AML-193 (cell line): ENCODE measurements at places on chromosomes 16 and 17.

DNA sequence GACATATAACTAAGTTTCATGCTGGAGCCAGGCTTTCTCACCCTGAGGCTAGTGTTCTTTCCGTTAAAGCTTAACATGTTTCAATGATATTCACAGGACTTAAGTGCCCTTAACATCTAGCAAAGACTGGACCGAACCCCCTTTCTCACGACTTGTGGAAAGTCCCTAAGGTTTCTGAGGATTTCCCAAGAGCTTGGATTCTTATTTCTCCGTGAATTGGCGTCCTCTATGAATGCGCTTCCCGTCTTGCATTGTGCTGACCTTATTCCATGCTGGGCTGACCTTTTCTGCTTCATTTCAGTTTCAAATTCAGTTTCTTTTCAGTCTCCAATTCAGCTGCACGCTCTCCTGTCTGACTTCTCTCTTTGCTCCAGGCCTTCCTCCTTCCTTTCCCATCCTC lies 206.4 kb downstream of the HS3ST3A1 start:
- DNase-seq, result no peak

GRCh38 chr16:47475786-47476185 lies 14.7 kb downstream of the PHKB start:
- no peak for DNase-seq

DNA sequence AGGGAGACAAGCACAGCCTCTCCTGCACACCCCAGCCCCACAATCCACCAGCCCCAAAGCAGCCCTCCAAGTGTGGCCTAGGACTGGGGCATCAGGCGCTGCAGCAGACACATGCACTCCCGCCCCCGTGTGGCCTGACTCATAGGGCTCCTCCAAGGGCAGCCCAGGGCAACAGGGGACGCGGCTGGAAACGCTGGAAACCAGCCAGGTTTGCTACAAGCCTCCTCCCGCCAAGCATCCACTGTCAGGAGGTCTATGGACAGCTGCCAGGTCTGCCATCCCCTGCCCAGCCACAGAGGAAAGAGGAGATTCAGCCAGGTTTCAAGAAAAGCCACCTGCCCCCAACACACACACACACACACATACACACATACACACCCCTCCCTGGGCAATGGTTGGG lies 25.8 kb downstream of the SRCIN1 start:
- DNase-seq, result peak; percentile 38

DNA sequence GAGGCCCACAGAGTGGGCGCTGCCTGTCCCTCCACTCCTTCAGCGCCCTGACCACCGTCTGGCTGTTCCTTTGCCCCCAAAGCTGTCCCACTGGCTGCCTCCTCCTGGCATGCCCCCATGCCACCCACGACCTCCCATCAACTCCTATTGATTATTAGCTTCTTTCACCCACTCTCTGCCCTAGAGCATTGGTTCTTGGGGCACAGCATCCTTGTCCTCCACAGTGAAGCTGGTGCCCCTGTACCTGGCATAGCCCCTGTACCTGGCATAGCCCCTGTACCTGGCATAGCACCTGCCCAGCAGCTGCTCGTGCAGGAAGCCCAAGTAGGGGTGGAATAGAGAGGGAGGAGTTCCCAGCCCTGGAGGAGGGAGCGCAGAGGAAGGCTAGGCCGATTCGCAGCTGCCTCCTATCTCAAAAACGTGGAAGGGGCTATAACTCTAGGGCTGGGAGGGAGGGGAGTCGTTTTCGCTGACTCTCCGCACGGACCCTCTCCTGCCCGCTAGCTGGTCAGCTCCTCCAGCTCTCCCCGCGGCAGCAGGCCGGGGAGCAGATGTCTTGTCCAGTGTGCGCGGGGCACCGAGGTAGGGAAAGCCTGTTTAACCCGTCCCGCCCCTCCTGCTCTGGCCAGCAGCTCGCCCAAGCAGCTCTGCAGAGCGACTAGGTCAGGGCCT lies 5.7 kb upstream of the ACTG1 start:
- no peak for DNase-seq

DNA sequence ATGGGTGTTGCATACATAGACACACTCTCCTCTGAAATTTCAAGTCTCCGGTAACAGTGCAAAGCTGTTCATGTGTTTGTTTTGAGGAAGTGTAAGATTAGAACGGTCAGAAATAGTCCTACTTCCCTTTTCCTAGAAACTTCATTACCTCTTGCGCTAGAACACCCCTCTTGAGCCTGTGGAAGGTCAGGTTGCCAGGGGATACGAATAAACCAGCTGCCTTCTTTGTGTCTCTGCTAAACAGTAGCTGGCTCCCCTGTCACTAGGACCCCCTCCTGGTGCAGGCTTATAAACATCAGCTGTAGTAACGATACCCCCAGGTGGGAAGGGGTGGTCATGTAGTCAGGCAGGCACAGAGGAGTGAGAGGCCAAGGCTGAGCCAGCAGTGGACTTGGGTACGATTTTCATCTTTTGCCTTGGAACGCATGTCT lies 113.4 kb upstream of the RCVRN start:
- peak; percentile 88 for DNase-seq

- DNase-seq, result no peak
These were observed 140.9 kb upstream of the WSB1 start for GRCh38 chr17:27153005-27153404.

DNA sequence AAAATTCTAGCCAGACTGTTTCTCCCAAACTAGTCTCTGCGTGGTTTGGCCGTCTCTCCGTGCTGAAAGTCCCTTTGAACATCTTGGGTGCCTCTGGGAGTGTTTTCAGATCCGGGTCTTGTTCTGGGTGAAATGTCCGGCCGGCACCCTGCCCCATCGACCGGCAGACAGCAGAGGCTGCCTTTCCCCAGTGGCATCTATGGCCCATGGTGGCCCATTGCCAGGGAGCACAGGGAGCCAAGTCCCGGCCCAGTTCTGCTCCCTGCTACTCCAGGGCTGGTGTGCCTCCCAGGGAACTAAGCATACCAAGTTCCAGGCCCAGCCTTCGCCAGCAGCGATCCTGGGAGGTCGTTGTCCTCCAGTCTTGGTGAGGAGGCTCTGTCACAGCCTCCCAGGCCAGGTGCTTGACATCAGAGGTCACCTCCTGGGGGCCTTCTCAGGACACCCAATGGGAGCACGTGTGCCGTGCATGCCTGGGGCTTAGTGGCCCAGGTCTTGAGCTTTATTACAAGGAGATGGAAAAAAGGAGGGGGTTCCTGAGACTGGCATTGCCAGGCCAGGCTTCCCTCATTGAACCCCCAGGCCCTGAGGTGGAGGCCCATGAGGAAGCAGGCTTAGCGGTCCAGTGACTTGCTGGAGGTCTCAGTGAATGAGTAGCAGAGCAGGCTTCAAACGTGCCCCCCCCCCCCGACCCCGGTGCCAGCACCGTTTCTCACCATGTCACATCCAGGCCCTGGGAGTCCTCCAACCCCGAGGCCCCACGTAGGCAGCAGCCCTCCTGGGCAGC lies 54.0 kb downstream of the PGS1 start:
- no peak for DNase-seq

GRCh38 chr16:11470676-11471415 lies 115.9 kb downstream of the LITAF start:
- DNase-seq, result no peak

DNA sequence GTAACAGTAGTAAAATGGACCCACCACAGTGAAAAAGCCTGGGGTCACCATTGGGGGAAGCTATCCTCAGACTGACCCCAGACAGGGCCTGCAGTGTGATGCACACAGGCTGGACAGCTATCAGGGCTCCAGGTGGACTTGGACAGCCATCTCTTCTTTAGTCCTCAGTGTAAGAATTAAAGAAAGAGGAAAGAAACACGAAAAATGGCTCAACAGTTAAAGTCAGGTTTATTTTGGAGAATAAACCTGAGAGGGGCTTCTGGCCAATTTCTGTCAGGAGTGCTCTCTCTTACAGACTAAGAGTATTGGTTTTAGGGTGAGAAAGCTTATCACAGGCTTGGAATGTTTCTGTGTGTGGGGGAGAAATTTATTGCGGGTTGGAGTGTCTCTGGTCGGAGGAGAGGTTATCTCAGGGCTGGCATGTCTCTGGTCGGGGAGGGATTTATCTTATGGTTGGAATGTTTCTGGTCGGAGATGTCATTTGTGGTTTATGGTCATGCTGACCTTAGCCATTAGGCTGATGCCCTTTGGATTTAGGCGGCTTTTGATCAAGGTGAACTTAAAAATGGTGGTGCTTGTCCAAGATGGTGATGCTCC lies 10.8 kb upstream of the B4GALNT2 start:
- DNase-seq, result no peak

- no peak for DNase-seq
These were observed 111.1 kb downstream of the CACNG3 start for GRCh38 chr16:24367186-24367710.

GRCh38 chr16:75621170-75621477 lies 2.0 kb downstream of the ADAT1 start:
- peak; percentile 31 for DNase-seq

DNA sequence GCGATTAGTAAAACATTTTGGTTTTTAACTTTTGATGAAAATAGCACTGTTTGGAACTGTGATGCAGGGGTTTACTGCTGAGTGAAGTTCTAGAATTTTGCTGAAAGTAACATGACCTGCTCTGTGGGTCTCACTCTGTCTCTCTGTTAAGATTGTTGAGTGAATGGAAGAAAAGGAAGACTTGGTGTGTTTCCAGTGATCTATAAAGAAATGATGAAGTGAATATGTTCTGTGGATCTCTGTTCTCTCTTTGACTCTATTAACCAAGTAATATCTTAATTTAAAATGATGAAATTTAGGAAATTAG lies 148.4 kb downstream of the PRKCA start:
- DNase-seq, result no peak

GRCh38 chr17:17141279-17141678 lies 64.9 kb downstream of the PLD6 start:
- no peak for DNase-seq

- DNase-seq, result peak; percentile 50
These were observed 27.8 kb downstream of the TK2 start for GRCh38 chr16:66521951-66522771.

GRCh38 chr16:52721331-52721730 lies 174.4 kb upstream of the TOX3 start:
- DNase-seq, result no peak

GRCh38 chr16:76946879-76947278 lies 244.1 kb upstream of the MON1B start:
- DNase-seq, result no peak

- DNase-seq, result no peak
These were observed 13.9 kb upstream of the ADGRG1 start for GRCh38 chr16:57614536-57614935.

GRCh38 chr17:65103896-65104295 lies 33.3 kb upstream of the RGS9 start:
- no peak for DNase-seq

- no peak for DNase-seq
These were observed 48.5 kb downstream of the RAI1 start for GRCh38 chr17:17729620-17730249.
